ENCODE measurements at places on chromosomes 2 and 18.
A peak's percentile ranks its signal among the peaks of the same experiment; 100 is the strongest.

- DNase-seq, result no peak
These were observed 24.8 kb downstream of the SMAD4 start for GRCh38 chr18:51054764-51055163.

DNA sequence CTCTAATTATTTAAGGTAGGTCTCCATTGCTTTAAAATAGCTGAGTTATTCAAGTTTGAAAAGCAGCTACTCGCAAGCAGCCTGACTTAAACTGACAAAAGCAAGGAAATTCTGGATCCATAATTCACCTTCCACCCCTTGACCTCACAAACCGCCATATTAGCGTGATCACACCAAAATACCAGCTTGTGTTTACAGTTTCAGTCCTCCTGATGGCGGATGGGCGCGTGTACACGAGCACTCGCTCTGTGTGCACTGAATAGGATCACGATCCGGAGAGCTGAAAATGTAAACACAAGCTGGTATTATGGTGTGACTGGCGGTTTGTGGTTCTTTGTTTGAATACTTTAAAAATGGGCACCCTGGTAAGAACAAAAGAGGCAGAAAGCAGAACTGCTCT, 42.4 kb upstream of the PSMD14 start:
- no peak for DNase-seq

GRCh38 chr2:104874230-104874629, 20.3 kb downstream of the POU3F3 start:
- peak; percentile 5 for DNase-seq

DNA sequence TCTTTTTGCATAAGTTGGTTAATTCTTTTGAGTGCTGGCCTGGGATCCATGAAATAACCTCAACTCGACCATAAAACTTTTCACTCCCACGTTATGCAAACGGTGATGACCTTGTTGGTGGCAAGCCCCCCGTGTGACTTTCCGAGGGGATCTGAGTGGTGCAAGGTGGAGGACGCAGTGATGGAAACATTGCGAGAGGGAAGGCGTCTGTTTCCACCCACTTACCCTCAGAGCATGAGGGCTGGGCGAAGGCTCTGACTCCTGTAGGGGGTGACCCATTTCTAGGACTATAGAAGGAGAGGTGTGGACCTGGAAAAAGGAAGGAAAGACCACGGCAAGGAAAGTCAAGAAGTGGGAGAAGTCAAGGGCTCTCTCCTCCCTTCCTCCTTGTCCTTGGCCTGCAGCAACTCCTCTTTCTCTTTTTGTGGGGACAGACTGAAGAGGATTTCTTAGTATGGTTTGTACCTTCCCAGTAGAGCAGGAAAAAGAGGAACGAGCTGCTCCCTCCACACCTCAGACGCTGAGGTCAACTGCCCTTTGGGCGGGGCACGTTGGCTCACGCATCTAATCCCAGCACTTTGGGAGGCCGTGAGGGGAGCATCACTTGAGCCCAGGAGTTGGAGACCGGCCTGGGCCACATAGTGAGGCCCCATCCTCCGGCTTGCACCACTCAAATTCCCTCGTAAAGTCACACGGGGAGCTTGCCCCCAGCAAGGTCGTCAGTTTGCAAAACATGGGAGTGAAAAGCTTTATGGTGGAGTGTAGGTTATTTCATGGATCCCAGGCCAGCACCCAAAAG, 15.5 kb upstream of the CD8A start:
- DNase-seq, result no peak

GRCh38 chr2:36069074-36069473, 286.5 kb upstream of the CRIM1 start:
- no peak for DNase-seq

GRCh38 chr2:151833984-151834383, 5.8 kb upstream of the ARL5A start:
- DNase-seq, result no peak

Measured in globus pallidus (tissue), 1 donor.